ENCODE measurements at places on chromosomes 4 and X.
A peak's percentile ranks its signal among the peaks of the same experiment; 100 is the strongest.

- no peaks in the 10 kb centered on the region for H3K36me3 ChIP-seq
- no peak overlapping the region for H3K4me3 ChIP-seq
- DNase-seq: no peak
- no peaks in the 10 kb centered on the region for H3K27me3 ChIP-seq
Observed at GRCh38 chrX:48472225-48472624, 2.2 kb upstream of the SLC38A5 start.

DNA sequence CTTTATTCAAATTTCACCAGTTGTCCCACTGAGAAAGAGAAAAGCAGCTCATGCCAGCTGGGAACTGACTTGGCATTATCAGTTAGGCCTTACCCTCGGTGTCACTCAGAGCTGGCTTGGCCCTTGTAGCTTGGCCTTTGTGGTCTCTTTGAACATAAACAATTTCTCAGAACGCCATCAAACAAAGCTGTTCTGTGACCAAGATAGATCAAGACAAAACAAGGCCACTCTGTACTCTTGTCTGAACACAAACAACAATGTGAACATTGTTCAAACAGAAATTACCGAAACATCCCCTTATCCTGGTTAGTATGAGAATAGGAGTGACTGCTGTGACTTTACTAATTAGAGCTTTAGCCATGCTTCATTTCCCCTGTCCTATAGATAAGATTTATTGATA, 57.2 kb downstream of the DIPK2B start:
- no peaks in the 10 kb centered on the region for H3K4me1 ChIP-seq
- H3K4me3 ChIP-seq: no peak overlapping the region
- H3K27ac ChIP-seq: no peak overlapping the region

DNA sequence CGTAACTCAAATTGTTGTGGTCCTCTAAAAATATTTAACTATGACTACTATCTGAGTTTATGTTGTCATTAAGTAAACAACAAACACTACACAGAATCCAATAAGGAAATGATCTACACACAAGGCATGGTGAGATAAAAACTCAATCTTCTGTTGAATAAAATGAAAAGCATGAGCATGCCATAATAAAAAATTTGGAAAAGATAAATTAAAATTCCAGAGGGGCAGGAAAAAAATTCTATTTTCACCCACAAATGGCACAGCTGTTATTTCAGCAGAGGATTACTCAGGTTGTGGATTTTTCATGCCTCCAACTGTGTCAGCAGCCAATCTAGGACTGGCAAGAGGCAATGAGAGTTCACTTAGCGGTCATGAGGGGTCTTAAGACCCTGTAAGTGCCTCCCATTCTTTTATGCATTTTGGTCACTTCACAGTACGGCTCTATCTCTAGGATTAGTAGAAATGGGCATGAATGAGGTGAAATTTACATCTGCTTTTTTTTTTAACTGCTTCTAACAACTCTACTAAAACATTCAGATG, 639.8 kb upstream of the DIPK2B start:
- no peaks in the 10 kb centered on the region for H3K36me3 ChIP-seq
- no peak overlapping the region for H3K4me3 ChIP-seq
- no peaks in the 10 kb centered on the region for H3K27me3 ChIP-seq
- DNase-seq: peak; percentile 70

GRCh38 chrX:102651242-102652011, at the start of gene GPRASP1:
GPRASP1 (plus strand) TSS chrX:102651483; CDS start chrX:102653914, 2,431 bp downstream.
- H3K4me3 ChIP-seq: no peak within 1 kb of the TSS
- no peak within 1 kb of the TSS for H3K27ac ChIP-seq
- no peak for DNase-seq
- peaks cover 2% of the 10 kb centered on the region for H3K36me3 ChIP-seq
- no peaks in the 10 kb centered on the region for H3K4me1 ChIP-seq

- no peak overlapping the region for H3K4me3 ChIP-seq
- no peak overlapping the region for H3K27ac ChIP-seq
- H3K27me3 ChIP-seq: no peaks in the 10 kb centered on the region
- no peaks in the 10 kb centered on the region for H3K4me1 ChIP-seq
- DNase-seq: no peak
- no peaks in the 10 kb centered on the region for H3K36me3 ChIP-seq
Observed at GRCh38 chr4:116015549-116015948, 902.1 kb upstream of the NDST4 start.
